ENCODE measurements at places on chromosomes 7 and 10. TPM values are rescaled to one million over a fixed set of nuclear protein-coding genes. Genes with fewer than 3 reads are reported as not detected.

The CCDC136 gene
- 141 TPM for total RNA-seq

The ACSL5 gene
- 1.3 TPM for total RNA-seq

The CRPPA gene
- 7.2 TPM for total RNA-seq

The ADAM8 gene
- total RNA-seq, result 2.8 TPM

The ZNF853 gene
- 17.5 TPM for total RNA-seq

The OR9A2 gene
- total RNA-seq, result 5.6 TPM

The STEAP2 gene
- 2.8 TPM for total RNA-seq

The VWA2 gene
- 2.8 TPM for total RNA-seq

The MAGI2 gene
- total RNA-seq, result 297 TPM

The TMEM196 gene
- 12.8 TPM for total RNA-seq

The SEMA3E gene
- total RNA-seq, result 20.3 TPM

The TAS2R41 gene
- total RNA-seq, result not detected

The IRF5 gene
- total RNA-seq, result 1.3 TPM

The CACNB2 gene
- 35.1 TPM for total RNA-seq

The AKR1C8 gene
- total RNA-seq, result not detected

The MUC12 gene
- not detected for total RNA-seq

The AMZ1 gene
- 2.5 TPM for total RNA-seq

The ZNF727 gene
- 3.8 TPM for total RNA-seq

The UCMA gene
- total RNA-seq, result not detected

The GIMAP2 gene
- 1.9 TPM for total RNA-seq

The EGR2 gene
- total RNA-seq, result 0.63 TPM

The ZNF282 gene
- total RNA-seq, result 27.5 TPM

The UTF1 gene
- not detected for total RNA-seq

The ENKUR gene
- total RNA-seq, result 4.4 TPM

The LBX1 gene
- total RNA-seq, result not detected

The NRP1 gene
- 90.1 TPM for total RNA-seq

The IGFBP3 gene
- 5.6 TPM for total RNA-seq

The FAM221A gene
- 16.9 TPM for total RNA-seq

The WNT8B gene
- total RNA-seq, result 0.31 TPM

The ZNF777 gene
- total RNA-seq, result 6.3 TPM

The ZNF488 gene
- 2.5 TPM for total RNA-seq

The SFTPD gene
- 0.94 TPM for total RNA-seq

The SCIN gene
- 2.8 TPM for total RNA-seq

The THAP5 gene
- 44.1 TPM for total RNA-seq

The GNGT1 gene
- total RNA-seq, result not detected

The FBXL13 gene
- 5.6 TPM for total RNA-seq

The MRM2 gene
- total RNA-seq, result 13.1 TPM

The NEUROG3 gene
- not detected for total RNA-seq

The ZPBP gene
- total RNA-seq, result not detected

The ATOH7 gene
- 0.94 TPM for total RNA-seq

The TBATA gene
- not detected for total RNA-seq

The DPYSL4 gene
- 69.5 TPM for total RNA-seq

The STEAP1B gene
- 1.9 TPM for total RNA-seq

The A1CF gene
- total RNA-seq, result not detected

The ARHGAP12 gene
- total RNA-seq, result 77.9 TPM

The CFAP43 gene
- 10.3 TPM for total RNA-seq

The GRM3 gene
- total RNA-seq, result 133 TPM

The ATP6V0A4 gene
- total RNA-seq, result 0.94 TPM

The CEP55 gene
- 4.1 TPM for total RNA-seq

The CBLL1 gene
- 38.2 TPM for total RNA-seq

The C7orf57 gene
- 1.3 TPM for total RNA-seq

The ZNF783 gene
- total RNA-seq, result 21.6 TPM

The SAP25 gene
- not detected for total RNA-seq

The VENTX gene
- not detected for total RNA-seq

The SEMA3D gene
- 1.6 TPM for total RNA-seq

The IL2RA gene
- total RNA-seq, result not detected

The LRIT1 gene
- not detected for total RNA-seq

The ZWINT gene
- total RNA-seq, result 9.4 TPM

All from parietal lobe (tissue), 2 donors.